ENCODE measurements at places on chromosomes 6 and 20. TPM values are rescaled to one million over a fixed set of nuclear protein-coding genes. Genes with fewer than 3 reads are reported as not detected.

Gene SEMG1
- not detected for total RNA-seq

Gene GTSF1L
- total RNA-seq: not detected

Gene MYB
- 0.08 TPM for total RNA-seq

Gene LY6G6D
- total RNA-seq: not detected

Gene PDE10A
- total RNA-seq: 0.70 TPM

Gene BAK1
- 6.1 TPM for total RNA-seq

Gene PSORS1C2
- not detected for total RNA-seq

Gene LIN28B
- 2.8 TPM for total RNA-seq

Gene MDFI
- 0.50 TPM for total RNA-seq

Gene ZNF391
- 0.17 TPM for total RNA-seq

Gene OR2H1
- total RNA-seq: not detected

Gene PREX1
- total RNA-seq: 18.0 TPM

Gene PTCRA
- total RNA-seq: 1.1 TPM

Gene C6orf52
- total RNA-seq: not detected

Gene EDN1
- 0.70 TPM for total RNA-seq

Gene BLCAP
- total RNA-seq: 46.4 TPM

Gene SLC16A10
- total RNA-seq: 16.7 TPM

Gene EYA2
- 0.17 TPM for total RNA-seq

DNA sequence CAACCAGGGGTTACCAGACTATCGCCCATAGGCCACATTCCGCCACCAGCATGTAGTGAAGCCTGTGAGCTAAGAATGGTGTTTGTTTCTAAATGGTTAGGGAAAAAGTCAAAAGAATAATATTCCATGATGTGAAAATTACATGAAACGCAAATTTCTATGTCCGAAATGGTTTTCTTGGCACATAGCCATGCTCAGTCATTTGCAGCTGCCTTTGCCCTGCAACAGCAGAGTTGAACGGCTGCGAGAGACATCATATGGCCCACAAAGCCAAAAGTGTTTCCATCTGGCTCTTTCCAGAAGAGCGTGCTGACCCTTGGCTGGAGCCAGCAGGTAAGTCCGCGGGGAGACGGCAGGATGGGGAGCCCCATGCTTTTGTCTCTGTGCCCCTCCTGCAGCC is 60.7 kb downstream of the FAM120B start:
- no peak for DNase-seq

GRCh38 chr6:132168961-132169360 is 217.8 kb upstream of the CCN2 start:
- no peak for DNase-seq

DNA sequence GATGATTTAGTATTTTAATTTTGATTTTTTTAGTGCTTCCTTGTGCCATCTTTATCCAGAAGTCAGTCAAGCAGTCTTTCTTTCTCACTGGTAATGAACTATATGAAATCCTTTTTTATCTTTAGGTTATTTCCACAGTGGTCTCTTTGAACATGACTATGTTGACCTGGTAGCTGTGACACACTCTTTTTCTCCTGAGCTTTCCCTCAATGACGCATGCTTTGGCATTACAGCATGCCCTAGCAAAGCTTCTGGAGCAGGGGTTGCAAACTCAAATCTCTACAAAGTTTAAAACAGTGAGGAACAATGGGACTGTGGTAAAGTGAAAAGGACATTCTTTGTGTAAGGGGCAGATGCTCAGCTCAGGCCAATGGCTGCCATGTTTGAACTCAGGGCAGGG is 4.5 kb upstream of the PLAGL1 start:
- DNase-seq: no peak

GRCh38 chr6:153145591-153145990 is 14.5 kb upstream of the RGS17 start:
- DNase-seq: no peak

DNA sequence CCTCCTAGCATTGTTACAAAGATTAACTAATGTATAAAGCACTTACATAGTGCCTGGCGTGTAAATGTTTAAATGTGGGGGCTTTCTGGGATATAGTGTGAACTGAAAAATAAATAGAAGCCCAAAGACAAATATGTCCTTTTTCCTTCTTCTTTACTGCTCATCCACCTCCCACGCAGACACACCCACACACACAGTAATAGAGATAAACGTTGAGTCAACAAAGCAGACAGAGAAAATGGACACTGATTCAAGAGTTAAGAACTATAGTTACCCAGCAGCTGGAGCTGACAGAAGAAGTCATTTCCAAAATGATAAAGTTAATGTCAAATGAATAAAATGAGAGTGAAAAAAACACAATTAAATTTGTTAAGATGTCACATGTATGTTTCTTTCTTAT is 68.3 kb downstream of the FHL5 start:
- DNase-seq: no peak

- no peak for DNase-seq
Measured at GRCh38 chr20:40646361-40646760, 42.7 kb downstream of the MAFB start.

- DNase-seq: no peak
Measured at GRCh38 chr20:57283860-57284259, 17.4 kb upstream of the BMP7 start.

DNA sequence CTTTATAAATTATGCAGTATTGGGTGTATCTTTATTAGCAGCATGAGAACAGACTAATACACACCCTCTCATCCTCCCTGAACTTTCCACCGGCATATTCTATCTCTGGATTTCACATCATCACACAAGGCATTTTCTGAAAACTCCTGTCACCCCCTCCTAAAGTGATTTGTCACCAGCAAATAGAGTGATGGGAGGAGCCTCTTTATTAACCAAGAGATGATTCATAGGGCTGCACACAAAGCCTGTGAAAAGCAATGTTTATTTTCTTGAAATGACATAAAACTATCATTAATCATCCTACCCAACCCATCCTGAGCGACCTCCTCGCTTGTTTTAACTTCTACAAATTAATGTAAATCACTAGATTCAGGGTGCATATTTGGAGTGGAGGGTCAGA is 394.7 kb upstream of the SULF2 start:
- DNase-seq: no peak

DNA sequence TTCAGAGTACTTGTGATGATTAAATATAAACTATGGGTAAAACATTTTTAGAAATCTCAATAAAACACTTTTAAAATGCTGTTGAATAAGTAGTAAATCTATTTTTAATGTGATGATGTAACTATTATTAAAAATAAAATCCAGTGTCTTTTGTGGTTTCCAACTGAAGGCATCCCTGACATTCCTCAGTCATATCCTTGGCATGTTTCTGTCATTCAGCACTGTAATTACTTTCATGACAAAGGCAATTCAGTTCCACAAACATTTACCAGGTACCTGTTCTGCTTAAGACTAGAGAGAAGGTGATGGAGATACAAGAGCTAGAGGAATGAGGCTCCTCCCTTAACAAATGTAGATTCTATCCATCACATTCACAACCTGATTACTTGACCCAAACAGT is 518.7 kb upstream of the MAP3K7 start:
- no peak for DNase-seq

DNA sequence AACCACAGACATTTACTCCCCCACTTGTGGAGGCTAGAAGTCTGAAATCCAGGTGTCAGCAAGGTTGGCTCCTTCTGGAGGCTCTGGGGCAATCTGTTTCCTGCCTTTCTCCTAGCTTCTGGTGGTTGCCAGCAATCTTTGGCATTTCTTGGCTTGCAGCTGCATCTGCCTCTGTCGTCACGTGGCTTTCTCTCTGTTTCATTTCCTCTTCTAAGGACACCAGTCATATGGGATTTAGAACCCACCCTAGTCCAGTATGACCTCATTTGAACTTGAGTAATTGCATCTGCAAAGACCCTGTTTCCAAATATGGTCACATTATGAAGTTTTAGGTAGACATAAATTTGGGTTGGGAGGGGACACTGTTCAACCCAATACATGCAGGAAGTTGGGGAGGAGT is 56.2 kb upstream of the EPB41L1 start:
- DNase-seq: no peak

GRCh38 chr6:15255481-15255880 is 9.6 kb downstream of the JARID2 start:
- DNase-seq: no peak

GRCh38 chr6:70673054-70673453 is 5.4 kb downstream of the SMAP1 start:
- DNase-seq: no peak

DNA sequence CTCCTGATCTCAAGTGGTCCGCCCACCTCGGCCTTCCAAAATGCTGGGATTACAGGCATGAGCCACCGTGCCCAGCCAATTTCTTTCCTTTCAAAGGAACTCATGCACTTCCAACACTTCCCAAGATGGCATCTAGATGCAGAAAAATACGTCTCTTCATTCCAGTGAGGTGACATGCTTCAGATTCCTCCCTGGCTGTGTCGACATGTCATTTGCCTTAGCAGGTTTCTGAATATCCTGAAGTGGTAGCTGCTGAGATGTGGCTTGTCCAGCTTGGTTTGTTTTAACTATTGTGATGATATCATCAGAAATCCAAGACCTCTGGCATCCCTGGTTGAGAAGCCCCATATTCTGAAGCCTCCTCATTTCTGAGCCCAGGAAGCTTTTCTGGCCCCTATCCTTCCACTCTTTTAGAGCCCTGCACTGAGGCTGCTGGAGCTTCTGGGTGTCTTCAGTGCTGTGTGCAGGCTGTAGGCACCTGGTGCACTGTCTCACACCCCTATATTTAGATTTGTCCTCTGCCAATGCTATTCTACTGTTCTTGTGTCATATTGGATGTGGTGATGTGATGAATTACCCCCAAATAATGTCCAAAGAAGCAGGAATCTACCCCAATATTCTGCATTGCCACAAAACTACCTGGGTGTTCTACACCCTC is 73.3 kb upstream of the E2F3 start:
- DNase-seq: no peak

DNA sequence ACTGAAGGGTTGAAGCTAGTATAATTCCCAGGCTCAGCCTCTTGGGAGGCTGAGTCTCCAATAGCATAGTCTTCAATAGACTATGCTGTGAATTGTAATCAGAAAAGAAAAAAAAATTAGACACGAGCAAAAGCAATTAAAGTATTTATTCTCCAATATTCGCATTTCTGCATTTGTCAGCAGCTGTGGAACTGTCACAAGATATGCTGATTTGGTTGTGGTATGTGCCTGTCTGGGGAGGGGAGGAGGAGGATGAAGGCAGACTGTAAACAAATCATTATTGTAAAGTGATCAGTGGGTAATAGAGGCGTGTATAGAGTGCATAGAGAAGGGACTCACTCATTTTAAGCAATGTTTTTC is 10.1 kb upstream of the BICRAL start:
- no peak for DNase-seq

DNA sequence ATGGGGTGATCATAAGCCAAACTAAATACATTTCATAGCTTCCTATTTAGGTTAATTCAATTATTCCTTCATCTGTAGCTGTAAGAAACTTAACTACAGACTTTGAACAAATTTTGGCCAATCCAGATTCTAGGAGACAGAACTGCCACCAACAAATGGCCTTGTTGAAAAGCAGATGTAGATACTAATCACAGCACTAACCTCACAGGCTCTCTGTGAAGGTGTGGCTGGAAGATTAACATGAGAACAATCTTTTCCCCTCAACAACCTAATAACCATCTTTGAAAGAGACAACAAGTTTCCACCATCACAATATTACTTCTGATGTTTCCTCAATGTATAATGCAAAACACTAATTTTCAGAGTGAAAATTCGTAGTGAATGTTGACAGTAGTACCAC is 87.8 kb downstream of the SESN1 start:
- no peak for DNase-seq

GRCh38 chr6:113103634-113104361 is 753.3 kb upstream of the MARCKS start:
- DNase-seq: no peak

DNA sequence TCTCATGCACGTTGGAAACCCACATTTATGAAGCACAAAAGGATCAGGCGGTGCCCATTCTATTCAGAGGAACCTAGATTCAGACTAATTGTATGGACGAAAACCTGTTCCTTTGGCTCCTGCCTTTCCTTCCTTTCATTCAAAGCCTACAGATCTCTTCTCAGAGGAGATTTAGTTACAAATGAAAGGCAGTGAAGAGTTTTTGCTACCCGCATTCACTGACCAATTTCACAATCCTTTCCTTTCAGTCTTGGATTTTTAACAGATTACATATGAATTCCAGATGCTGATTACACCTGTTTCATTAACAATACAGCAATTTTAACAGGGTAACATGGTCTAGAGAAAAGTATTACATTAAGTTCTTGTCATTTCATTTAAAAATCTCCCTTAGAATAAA is 32.0 kb downstream of the TMEM242 start:
- peak; percentile 0 for DNase-seq

DNA sequence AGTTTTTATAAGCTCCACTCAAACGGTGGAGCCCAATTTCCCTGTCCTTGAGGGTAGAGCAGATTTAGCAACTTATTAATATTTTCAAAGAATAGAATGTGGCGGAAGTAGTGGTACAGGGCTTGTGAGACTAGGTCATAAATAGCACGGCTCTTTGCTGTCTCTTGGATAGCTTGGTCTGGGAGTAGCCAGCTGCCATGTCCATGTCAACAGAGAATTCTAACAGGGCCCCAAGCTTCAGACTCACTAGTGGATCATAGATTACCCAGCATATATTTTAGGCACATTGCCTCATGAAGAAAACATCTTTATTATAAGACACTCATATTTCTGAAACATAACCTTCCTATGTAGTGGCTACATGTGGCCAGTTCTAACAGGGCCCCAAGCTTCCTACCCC is 755.7 kb downstream of the HDGFL1 start:
- DNase-seq: no peak

Measured in liver (tissue), 10 donors.